Non-pigmented ciliary epithelial cell (primary cell): ENCODE measurements at places on chromosomes 16 and 17.

DNA sequence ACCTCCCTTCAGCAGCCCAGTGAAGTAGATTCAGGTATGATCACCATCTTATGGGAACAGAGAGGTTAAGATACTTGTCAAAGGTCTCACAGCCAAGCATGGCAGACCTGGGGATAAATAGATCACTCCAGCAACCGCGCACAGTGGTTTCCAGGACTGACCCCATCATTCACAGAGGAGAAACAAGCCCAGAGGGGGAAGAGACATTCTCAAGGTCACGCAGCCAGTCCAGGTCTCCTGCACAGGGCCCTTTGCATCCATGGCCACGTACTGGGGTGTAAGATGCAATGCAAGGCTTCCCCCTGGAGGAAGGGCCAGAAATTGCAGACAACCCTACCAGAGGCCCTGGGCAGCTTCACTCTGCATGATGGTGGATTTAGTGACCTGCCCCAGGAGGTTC lies 19.9 kb downstream of the TLE7 start:
- DNase-seq = no peak

- DNase-seq = no peak
These were observed 102.8 kb downstream of the XYLT1 start for GRCh38 chr16:17367923-17368322.

DNA sequence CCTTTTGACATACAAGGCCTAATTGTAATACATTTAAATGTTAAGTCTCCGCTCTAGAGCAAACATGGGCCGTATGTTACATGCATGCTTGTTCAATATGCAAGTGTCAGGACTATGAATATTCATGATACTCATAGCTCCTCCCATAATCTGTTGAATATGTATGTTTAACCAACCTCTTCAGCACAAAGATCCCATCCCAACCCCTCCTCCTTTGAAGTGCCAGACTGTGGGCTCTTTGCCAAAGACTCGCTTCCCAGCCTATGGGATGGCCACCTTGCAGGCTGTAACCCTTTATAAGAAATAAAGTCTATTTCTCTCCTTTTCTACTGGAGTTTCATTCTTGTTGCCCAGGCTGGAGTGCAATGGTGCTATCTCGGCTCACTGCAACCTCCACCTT lies 156.2 kb downstream of the ABCC12 start:
- DNase-seq = no peak

DNA sequence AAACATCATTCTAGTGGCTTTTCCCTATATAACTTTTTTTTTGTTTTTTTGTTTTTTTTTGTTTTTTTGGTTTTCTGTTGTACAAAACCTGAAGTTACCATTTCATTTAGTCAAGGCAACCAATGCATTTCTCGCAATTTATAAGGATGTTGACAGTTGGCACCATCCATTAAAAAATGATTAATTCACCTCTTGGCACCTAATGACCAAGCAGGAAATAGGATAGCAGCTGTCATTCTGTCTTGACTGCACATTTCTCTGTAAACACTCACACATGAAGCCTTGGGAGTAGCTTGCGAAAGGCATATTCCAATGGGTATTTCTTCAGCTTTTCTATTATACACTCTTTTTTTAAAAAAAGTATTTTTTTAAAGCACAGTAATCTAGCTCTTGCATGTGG lies 77.5 kb downstream of the SYCE1L start:
- DNase-seq = no peak

GRCh38 chr16:30660424-30661261 lies 2.4 kb downstream of the FBRS start:
- no peak for DNase-seq

DNA sequence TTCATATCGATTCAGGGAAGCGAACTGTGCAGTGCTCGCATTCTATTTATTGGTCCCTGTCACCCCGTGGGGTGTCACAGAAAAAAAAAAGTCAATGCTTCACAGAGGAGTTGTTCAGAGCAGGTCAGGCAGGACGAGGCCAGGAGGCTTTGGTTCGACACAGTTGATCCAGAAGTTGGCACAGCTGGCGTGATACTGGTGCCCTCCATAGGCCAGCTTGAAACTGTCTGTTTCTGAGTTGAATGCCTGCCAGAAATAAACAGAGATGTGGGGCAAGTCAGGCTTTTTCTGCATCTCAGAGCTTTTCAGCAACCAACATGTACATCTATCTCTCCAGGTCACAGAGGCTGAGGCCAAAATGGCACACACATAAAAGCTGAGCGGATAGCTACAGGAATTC lies 29.1 kb downstream of the DUSP14 start:
- no peak for DNase-seq

- DNase-seq = no peak
These were observed 800 bp downstream of the FXR2 start for GRCh38 chr17:7613769-7614424.
